ENCODE measurements at places on chromosomes 11 and 22.

DNA sequence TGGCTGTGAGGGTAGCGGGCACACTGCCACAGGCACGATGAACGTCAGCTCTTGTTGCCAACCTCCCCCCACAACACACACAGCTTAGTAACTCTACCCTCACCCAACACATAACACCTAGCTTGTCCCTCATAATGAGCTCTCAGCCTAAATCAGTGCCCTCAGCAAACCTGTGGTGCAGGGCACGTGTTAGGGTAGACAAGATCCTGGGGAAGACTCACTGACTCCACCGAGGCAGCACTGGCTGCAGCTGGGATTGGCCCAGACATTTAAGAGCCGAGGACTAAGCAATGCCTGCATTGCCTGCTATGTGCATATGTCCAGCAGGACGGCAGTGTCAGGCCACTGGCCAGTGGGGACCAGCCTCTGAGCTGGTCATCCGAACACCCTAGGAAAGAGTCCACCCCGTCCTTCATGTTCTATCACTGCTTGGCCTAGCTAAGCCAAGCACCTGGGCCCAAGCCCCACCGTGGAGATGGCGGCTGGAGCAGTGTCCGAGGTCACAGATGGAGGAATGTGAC is 32.9 kb upstream of the TRIM29 start:
- no peak for DNase-seq

DNA sequence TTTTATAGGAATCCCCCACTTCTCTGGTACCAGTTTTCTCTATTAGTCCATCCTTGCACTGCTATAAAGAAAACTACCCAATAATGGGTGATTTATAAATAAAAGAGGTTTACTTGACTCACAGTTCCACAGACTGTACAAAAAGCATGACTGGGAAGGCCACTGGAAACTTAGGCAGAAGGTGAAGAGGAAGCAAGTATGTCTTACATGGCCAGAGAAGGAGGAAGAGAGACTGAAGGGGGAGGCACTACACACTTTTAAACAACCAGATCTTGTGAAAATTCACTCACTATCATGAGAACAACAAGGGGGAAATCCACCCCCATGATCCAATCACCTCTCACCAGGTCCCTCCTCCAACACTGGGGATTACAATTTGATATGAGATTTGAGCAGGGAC is 68.9 kb upstream of the GNAZ start:
- DNase-seq = no peak

GRCh38 chr11:20489948-20490347 is 102.4 kb downstream of the PRMT3 start:
- DNase-seq = no peak

DNA sequence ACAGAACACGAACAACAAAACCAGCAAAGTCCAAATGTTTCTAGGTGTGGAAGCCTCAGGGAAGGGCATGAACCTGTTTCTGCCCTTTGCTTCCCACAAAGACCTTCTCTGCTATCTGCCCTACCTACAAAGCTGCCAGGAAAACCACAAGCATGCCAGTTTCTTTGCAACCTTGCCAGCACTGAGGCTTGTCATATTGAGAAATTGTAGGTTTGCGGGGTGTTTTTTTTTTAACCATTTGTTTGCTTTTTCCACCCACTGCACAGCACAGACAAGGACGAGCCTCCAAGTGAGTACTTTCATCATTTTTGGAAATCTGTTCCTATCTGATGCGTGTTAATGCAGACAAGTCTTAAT is 12.8 kb downstream of the PARVG start:
- DNase-seq = no peak

GRCh38 chr22:41181349-41182241 is 23.5 kb upstream of the L3MBTL2 start:
- DNase-seq = peak; percentile 67

DNA sequence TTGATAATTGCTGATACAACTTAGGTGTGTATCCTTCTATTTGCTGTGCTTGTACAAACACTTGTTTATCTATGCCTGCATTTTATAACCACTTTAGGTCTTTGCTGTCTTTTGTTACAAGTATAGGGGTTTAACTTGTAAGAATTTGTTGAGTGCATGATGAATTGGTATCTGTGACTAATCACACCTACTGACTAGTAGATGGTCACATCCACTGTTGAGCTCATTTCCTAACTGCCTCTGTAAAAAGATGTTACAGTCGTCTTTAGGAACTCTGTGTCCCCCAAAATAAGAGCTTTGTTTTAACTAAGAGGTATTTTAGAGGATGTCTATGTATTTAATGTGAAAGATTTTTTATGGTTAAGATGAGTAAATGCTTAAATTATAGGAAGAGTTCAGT is 60.5 kb downstream of the HIPK3 start:
- DNase-seq = no peak

- no peak for DNase-seq
Observed at GRCh38 chr22:38416621-38417251, 38.3 kb downstream of the KCNJ4 start.

- DNase-seq = no peak
Observed at GRCh38 chr22:39349506-39349966, 255 bp upstream of the SYNGR1 start.

- DNase-seq = no peak
Observed at GRCh38 chr22:46187862-46188261, 37.5 kb downstream of the PPARA start.

- peak; percentile 92 for DNase-seq
Observed at GRCh38 chr11:112588252-112588694, 327.6 kb upstream of the PLET1 start.

DNA sequence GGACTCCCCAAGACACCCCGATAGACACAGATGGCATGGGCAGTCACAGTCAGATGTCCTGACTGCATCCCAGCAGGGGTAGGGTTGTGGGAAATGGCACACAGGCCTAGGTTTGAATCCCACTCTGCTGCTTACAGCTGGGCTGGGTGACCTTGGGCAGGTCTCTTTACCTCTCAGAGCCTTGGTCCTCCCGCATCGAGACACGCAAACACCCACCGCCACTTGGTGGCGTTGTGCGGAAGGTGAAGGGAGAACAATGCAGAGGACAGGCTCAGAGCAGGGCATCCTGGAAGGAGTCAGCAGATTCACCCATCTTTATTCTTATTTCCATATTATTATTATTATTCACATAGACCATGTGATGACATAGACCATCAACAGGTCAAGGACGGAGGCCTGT is 140.5 kb downstream of the MIAT start:
- DNase-seq = no peak

GRCh38 chr11:76030968-76031590 is 175.2 kb downstream of the WNT11 start:
- peak; percentile 68 for DNase-seq
